ENCODE measurements at places on chromosomes 1 and 21.
A peak's percentile ranks its signal among the peaks of the same experiment; 100 is the strongest.

GRCh38 chr1:34378968-34379856, 202.5 kb downstream of the C1orf94 start:
- peak; percentile 6 for DNase-seq

DNA sequence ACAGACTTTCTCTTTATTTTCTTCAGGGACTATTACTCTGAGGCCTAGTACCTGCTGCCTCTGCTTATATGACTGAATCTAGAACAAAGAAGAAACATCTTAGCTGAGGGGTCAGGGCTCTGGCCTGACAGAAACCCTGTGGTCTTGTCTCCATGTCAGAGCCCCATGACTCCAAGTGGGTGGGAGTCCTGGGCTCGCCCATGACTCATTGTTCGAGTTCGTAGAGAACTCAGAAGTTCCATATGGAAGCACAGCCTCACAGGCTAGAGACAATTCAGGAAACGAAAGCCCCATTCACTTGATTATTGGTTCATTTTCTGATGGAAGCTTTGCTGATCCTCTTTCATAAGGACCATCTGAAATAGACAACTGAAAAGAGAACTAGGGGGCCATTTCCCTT, 73.2 kb downstream of the CD58 start:
- no peak for DNase-seq

GRCh38 chr1:154492115-154492514, 9.9 kb upstream of the TDRD10 start:
- no peak for DNase-seq

- no peak for DNase-seq
Observed at GRCh38 chr1:102834688-102835320, 273.5 kb downstream of the COL11A1 start.

DNA sequence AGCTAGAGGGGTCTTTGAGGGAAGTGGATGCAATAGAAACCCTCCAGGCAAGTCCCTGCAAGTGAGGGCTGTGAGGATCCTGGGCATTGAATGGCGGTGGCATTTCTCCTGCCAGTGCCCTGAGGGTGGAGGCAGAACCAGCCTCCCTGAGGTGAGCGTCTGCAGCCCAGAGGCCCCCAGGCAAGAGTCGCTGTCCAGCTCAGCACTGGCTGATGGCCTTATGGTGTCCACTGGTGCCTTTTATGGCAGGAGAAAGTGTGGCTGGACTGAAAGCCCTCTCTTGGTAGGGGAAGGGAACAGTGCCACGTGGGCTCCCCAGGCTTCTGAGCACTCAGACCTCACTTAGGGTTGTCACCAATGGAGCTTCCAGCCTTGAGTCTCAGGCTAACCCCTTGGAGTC, 77.3 kb downstream of the SH3BGR start:
- DNase-seq, result no peak

- no peak for DNase-seq
Observed at GRCh38 chr1:185271921-185272320, 45.1 kb downstream of the IVNS1ABP start.

DNA sequence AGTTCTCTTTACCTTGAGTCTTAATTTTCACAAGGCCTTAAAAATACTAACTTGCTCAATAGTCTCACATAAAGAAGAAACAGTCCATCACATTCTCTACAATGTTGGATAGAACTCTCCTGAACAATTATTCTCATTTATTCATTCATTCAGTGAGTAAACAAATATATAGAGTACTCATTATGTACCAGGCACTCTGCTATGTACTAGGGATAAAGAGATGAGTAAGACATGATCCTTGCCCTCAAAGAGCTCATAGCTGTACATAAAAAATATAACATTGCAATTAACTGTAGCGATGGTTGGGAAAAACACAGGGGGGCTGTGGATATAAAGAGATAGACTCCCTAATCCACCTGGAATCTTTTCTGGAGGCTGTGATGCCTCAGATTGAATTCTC, 586.9 kb upstream of the BEND5 start:
- no peak for DNase-seq

GRCh38 chr21:26445440-26445839, 127.6 kb downstream of the CYYR1 start:
- no peak for DNase-seq

DNA sequence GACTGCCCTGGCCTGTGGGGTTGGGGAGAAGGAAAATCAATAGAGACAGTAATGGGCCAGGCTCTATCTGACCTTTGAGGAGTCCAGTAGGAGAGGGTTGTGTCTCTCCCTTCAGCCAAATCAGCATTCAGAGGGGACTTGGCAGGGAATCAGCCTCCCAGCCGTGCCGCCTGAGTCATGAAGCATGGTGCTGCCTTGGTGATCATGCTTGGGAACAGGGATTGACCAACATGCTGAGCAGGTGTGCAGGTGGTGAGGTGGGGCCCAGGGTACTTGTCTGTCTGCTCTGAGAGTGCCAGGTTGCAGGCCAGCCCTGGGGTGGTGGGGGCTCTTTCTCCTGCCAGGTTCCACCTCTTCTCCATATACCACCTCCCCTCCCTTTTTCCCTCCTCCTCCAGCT, 58.9 kb upstream of the TLR5 start:
- no peak for DNase-seq

- DNase-seq, result no peak
Observed at GRCh38 chr1:38127428-38127827, 80.8 kb upstream of the POU3F1 start.

GRCh38 chr21:17925000-17925610, 105.9 kb upstream of the C21orf91 start:
- peak; percentile 52 for DNase-seq

DNA sequence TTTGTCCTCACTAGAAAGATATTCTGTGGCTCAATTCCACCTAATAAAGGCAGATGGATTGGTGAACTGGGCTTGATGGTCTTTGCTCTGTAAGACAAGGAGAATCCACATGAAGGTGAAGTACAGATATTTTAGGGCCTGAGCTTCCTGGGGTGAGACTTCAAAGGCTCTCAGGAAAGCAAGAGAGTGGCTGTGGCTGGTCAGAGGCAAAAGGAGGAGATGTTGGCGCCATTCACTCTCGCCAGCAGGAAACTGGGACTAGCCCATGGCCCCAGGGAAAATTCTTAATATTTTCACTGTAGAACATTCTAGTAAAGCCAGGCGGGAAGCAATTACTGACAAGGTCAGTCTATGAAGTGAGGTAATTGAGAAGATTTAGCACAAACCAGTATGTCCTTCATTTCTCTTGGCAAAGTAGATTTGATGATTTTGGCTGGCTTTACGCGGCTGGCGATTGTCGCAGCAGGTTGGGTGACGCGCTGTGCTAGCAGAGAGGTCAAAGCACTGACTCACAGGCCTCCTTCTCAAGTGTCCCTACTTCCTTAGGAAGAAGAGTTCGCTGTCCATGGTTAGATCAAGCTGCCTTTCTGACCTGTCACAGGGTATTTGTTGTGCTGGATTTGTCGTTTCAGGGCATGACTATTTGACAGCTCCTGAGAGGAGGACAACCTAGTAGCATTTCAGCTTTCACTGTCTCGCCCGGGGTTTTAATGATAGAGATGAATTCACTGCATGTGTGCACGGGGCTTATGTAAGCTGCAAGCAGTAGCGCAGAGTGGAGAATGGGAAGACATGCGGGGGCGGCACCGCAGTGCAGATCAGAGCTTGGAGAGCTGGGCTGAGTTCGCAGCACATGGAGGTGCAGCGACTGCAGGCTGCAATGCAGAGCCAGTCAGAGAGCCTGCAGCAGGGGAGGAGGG, 32.7 kb downstream of the XCL1 start:
- no peak for DNase-seq

- DNase-seq, result no peak
Observed at GRCh38 chr1:102234753-102235359, 238.1 kb upstream of the OLFM3 start.

DNA sequence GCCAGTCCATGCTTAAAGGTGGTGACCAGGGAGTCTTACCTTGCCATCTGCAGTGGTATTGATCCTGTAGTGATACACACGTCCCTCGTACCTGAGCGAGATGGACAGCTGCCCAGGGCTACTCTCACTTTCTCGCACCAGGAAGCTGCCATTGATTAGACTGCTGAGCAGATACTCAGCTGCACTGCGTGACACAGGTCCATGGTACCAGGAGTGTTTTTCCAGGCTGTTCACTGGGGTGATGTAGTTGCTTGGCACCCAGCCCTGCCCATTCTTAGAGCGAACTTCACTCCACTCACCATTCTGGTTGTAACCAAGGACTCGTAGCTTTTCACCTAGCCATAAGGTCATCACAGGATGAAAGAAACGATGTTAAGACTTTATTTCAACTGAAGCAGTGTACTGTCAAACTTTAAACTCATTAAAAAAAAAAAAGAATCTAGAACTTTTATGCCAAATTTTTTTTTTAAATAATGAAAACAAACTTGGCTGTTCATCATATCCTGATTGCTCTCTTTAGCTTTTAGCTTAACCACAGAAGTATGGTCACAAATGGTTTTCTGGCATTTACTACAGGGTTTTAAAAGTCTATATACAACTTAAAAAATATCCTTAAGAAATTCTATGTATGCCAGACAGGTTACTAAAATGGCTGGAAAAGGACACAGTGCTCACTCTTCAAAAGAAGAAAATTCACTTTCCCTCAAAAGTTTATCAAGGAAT, 44.6 kb downstream of the TOR3A start:
- DNase-seq, result no peak

DNA sequence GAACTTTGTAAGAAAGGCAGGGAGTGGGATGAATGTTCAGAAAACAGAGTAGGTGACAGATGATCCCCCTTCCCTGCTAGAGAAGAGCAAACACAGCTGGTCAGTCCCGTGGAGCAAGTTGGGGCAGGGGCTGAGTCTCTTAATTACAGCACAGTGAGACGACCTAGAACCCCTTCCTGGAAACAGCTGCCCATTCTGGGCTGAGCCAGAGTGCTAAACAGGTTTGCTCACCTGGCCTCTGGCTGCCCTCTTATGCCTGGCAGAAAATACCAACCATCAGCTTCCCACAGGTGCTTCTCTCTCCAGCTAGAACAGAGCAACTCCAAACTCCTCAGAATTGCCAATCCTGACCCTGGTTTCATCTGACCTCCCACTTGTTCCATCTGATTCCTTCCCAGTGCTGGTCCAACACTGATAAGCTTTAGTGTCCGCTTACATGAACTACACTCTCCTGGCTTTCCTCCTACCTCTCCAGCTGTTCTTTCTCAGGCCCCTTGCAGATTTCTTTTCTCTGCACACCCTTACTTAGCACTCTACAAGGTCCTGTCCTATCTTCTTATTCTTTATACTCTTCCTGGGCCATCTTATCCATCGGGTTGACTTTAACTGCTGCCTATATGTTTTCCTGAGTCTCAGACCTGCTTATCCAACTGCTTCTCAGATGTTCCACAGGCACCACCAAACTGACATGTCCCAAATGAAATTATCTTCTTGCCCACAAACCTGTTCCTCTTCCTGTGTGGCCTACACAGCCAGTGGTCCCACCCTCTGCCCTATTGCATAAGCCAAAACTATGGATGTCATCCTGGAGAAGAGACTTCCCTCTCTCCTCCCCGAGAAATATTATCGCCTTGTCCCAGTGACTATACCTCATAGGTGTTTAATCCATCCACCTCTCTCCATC, 22.6 kb upstream of the COL9A2 start:
- DNase-seq, result peak; percentile 41

DNA sequence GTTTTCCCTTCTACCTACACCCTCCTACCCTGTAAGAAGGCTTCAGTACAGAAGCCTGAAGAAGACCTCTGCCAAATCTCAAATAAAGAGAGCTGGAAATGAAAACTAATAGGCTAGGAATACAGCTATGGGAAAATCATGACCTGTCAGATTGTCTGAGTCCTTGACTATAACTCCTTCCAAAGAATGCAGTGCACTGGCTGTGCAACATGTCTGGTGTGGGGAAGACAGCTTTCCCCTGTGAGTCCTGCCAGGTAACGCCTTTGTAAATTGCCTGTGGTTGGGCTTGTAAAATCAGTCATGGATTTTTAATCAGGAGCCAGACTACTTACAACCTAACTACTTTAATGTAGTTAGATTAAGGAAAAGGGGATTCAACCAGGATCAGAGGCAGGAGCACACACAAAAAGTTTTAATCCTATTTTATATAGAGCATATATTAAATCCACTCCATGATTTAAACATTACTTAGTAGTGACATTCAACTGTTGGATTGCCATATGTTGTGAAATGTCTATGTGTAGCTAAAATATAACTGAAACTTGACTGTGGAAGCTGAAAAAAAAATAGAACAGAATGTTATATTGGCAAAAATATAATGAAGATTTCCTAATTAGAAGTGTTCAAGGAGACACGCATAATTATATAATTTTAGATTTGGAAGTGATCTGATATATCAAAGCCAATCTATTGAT, 1667.8 kb downstream of the KCNT2 start:
- no peak for DNase-seq

DNA sequence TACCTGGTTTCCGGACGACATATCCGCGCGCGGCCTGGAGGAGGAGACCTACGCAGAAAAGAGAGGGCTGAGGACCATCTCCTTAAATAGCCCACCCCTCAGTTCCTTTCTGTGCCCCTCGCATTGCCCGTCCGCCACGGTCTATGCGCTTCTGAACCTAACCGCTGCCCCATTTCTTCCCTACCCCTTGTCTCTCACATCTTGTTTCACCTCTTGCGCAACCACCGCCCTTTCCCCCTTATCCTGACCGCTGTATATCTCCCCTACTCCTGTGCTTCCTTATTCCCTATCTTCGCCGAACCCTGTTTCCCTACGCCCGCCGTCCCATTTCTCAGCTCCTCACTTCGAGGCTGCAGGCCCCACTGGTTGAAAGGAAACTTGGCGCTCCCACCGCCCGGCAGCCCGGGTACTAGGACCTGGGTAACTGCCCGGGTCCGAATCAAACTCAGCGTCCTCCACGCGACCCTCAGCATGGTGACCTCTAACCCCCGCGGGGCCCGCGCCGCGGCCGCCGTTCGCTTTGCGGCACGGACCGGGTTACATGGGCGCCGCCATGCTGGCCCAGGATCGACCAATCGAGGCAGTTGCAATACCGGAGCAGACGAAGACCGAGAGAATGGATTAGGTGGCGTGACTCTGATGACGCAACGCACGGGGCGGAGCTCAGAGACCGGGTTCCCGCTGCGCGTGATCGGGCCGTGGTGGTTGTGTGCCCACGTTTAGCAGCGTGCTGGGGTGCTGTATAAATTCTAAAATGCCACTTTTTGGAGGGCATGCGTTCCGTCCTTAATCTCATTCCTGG, at the start of gene MRPS15:
MRPS15 (minus strand) TSS at position 582 of the 802 bp plus-strand sequence; CDS start at position 473, 109 bp downstream.
- DNase-seq, result peak; percentile 92

- no peak for DNase-seq
Observed at GRCh38 chr21:38416791-38417190, 81.5 kb downstream of the ERG start.
